Activated CD4-positive, alpha-beta T cell treated with anti-CD3 and anti-CD28 coated beads, Interleukin-2, amount 10 ng/mL, durations not matched to agents 24 days and 14 days (primary cell): ENCODE measurements at places on chromosomes 2 and 18.

GRCh38 chr2:4499316-4500030 is 796.1 kb downstream of the DCDC2C start:
- DNase-seq: no peak

- DNase-seq: no peak
Observed at GRCh38 chr2:68838641-68839040, 32.6 kb downstream of the BMP10 start.

GRCh38 chr2:66761826-66762225 is 326.9 kb downstream of the MEIS1 start:
- no peak for DNase-seq

GRCh38 chr2:136448432-136448831 is 316.9 kb upstream of the THSD7B start:
- DNase-seq: no peak

DNA sequence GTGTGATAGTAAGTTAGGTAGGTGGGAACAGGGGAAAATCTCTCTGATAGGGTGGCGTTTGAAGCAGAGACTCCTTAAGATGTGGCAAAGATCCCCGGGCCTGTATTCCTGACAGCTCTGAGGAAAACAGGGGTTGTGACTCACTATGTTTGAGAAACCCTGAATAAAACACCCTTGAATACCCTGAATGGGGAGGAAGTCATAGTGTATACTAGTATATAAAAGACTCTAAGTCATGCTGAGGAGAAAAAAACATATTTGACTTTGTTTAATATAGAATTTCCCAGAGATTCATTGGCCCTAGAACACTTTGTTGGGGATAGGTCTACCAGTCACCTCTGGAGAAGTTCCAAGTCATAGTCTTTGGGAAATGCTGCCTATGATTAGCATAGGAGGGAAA is 590.9 kb downstream of the IRS1 start:
- DNase-seq: no peak

DNA sequence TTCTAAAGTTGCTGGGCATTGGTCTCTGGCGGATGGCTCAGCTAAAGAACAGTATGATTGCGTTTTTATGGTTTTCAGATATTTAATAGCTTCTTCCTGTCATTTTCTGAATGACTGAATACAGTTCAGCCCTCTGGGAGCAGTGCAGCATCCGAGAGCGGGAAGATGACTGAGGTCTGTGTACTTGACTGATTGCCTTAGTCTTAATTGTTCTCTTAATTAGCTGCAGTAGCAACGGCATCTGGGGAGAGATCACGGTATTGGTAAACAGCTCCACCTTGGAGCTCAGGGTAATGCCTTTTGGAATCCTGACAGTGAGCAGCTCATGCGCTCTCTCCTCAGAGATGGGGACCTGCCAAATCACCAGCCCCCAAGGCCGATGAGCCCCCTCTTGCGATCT is 481.4 kb upstream of the SPRED2 start:
- no peak for DNase-seq

- DNase-seq: no peak
Observed at GRCh38 chr2:122794100-122794499, 1038.6 kb downstream of the TSN start.

- DNase-seq: no peak
Observed at GRCh38 chr2:171244466-171244969, 83.8 kb upstream of the TLK1 start.

GRCh38 chr2:223863491-223863890 is 26.1 kb upstream of the AP1S3 start:
- DNase-seq: no peak

DNA sequence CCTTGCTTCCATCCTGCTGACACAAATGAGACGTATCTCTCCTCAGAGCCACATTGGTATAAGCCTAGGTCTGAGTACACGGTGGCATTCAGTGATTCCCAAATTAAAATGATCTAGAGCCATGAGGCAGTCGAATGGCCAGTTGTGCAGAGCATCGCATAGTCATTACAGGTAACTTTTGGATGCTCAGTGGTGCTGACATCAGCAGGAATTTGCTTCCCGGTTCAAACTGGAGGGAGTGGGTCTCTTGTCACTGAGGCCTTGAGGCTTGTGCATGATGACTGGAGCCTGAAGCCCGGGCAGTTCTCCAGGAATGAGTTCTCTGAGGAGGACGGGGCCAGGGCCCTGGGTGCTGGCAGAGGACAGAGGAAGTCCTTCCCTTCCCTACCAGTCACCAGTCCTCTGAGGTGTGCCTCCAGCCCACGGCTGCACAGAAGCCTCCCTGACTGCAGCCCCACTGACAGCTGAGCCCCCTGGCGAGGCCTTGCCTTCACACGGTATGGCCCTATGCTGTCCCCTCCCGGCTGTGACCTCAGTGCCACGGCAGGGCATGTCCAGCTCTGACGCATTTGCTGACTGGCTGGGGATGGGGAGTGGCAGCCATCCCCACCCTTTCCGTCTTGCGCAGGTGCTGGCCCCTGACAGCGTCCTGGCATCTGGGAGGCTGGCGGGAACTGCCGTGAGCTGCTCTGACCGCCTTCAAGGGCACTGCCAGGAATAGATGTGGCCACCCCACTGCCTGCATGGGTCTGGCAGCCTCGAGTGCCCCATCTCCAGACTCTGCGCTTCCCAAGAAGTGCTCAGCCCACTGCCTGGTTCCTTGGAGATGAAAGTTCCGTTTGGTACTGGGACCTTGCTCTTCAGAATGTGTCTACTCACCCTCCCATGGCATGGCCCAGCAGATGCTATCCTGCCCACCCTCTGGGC is 117.4 kb downstream of the CELF4 start:
- DNase-seq: no peak

- no peak for DNase-seq
Observed at GRCh38 chr2:159270744-159271379, 15.6 kb downstream of the WDSUB1 start.

DNA sequence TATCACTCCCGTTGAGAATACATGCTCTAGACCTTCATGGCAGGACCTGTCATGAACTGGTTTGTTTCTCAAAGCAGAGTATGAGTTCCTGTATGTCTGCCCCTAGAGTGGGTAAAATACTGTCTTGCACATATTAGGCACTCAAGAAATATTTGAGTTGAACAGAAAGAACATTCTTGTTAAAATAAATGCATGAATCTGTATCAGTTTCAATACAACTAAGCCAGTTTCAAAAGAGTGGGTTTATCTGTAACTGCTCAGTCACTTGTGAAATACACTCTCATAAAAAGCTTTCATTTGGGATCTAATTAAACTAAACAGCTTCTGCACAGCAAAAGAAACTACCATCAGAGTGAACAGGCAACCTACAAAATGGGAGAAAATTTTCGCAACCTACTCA is 69.2 kb downstream of the RFTN2 start:
- DNase-seq: no peak

DNA sequence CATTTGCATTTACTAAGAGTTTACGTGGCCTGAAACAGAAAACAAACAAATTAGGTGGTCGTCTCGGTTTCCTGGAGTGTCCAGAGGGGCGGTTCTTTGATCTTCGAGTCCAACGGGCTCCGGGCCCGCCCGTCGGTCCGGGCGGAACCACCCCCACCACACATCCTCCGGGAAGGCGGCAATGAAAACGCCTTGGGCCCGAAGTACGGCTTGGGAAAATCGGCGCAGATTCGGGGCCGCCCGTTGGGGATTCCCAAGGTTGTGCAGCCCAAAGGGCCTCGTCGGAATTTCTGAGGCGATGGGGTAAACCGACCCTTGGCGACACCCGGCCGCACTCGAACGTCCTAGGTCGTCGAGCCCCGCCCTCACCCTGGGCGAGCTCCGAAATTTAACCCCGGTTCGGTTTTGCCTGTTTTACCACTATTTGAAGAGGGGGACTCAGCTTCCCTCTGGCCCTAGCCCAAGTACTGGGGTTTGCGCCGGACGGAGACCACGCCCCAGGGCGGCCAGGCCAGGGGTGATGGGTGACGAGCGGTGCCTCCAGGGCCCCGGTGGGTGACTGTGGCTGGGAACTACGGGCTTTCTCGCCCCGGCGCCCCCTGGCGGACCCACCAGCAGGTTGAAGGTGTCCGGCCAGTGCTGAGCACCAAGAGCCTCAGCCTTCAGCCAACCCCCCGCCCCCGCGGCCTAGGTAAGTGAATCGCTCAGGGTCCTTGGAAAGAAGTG is 1.9 kb upstream of the CFAP53 start:
- DNase-seq: peak; percentile 93

- DNase-seq: no peak
Observed at GRCh38 chr2:10220902-10221391, 81.8 kb upstream of the HPCAL1 start.

- DNase-seq: no peak
Observed at GRCh38 chr2:13543550-13543949, 826.8 kb downstream of the TRIB2 start.

GRCh38 chr2:68423966-68424650 is 43.0 kb downstream of the FBXO48 start:
- DNase-seq: peak; percentile 64

DNA sequence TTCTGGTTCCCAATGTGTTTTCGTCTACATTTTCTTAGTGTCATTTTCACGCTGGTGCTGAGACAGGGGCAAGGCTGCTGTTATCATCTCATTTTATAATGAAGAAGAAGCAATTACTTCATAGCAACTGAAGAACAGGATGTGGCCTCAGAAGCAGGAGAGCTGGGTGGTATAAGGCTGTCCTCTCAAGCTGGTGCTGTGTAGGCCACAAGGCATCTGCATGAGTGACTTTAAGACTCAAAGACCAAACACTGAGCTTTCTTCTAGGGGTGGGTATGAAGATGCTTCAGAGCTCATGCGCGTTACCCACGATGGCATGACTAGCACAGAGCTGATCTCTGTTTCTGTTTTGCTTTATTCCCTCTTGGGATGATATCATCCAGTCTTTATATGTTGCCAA is 7.3 kb downstream of the IL36G start:
- peak; percentile 83 for DNase-seq

DNA sequence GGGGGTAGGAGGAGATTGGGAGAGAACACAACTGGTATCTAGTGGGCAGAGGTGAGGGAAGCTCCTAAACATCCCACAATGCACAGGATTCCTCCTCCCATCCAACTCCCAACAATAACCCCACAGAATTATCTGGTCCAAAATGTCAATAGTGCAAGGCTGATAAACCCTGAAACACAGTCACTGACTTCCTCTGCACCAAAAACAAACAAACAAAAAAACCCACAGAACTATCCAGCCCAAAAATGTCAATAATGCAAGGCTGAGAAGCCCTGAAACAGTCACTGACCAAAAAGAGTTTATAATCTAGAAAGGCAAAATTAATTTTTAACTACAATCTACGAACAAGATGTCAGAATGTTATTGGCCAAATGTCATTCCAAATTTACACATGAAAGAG is 9.8 kb downstream of the TMX3 start:
- no peak for DNase-seq

DNA sequence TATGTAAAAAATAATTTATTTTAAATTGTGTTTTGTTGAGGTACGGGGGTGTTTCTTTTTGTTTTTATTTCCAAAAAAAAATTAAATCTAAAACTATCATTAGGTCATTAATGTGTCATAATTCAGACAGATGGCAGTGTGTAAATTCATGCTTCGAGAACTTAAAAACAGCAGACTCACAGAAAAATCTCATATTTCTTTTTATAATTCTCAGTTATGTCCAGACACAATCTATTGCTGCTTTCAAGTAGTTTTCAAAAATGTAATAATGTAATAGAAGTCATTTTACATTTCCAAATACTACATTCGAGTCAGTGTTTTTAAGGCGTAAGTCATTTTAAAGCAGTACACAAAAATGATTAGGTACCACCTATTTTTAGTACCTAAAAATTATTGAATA is 14.3 kb downstream of the IKZF2 start:
- DNase-seq: no peak

GRCh38 chr2:144541396-144541795 is 21.5 kb upstream of the ZEB2 start:
- DNase-seq: no peak

DNA sequence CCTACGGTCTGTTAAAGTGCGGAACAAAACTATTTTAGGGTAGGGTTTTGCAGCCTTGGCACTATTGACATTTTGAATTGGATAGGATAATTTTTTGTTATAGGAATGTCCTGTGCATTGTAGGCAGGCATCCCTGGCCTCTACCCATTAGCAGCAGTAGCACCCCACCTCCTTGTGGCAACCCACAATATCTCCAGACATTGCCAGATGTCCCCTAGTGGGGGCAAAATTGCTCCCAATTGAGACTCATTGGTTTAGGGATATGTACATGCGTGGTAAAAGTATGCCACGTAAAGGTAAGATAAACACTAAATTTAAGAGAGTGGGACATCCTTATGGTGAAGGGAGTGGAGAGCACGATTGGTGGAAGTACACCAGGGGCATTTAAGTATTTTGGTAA is 4.6 kb downstream of the MIB1 start:
- no peak for DNase-seq

GRCh38 chr2:145692971-145693478 is 1173.1 kb upstream of the ZEB2 start:
- DNase-seq: no peak

- no peak for DNase-seq
Observed at GRCh38 chr18:74625157-74625556, 27.5 kb downstream of the ZNF407 start.

DNA sequence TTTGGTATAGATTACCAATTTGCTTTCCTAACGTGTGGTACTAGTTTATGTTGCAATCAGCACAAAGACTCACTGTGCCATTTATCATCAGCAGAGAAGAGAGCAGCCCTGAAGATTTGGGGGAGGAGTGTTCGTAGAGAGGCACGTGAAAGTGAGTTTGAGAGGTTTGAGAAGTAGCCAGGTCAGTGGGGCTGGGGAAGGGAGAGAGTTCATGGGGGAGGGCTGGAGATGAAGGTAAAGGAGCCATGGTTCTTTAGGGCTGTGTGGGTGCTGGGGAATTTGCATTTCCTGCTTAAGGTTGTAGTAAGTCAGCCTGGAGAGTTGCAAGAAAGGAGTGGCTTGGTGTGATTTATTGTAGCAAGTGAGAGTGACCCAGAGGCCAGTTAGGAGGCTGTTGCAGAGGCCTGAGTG is 172.1 kb downstream of the NEDD4L start:
- no peak for DNase-seq

DNA sequence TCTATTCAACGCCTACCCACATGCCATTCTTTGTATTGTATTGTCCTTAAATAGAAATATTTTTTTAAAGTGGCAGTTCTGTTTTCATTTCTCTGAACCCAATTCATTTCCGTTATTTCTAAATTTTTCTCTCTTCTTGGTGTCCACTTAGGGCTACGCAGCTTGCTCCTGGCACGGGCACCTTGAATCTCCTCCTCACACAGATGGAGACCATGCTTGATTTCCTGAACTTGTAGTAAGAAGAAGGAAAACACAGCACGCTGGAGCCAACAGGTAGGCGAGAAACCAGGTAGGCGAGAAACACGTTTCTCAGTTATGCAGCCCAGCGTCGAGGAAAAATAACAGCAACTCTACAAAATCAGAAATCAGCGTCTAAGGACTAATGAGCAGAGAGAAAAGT is 428.9 kb downstream of the STK39 start:
- no peak for DNase-seq

GRCh38 chr2:3646446-3646845 is 11.6 kb upstream of the ALLC start:
- DNase-seq: no peak

GRCh38 chr18:60122339-60122738 is 222.5 kb downstream of the PMAIP1 start:
- DNase-seq: no peak

DNA sequence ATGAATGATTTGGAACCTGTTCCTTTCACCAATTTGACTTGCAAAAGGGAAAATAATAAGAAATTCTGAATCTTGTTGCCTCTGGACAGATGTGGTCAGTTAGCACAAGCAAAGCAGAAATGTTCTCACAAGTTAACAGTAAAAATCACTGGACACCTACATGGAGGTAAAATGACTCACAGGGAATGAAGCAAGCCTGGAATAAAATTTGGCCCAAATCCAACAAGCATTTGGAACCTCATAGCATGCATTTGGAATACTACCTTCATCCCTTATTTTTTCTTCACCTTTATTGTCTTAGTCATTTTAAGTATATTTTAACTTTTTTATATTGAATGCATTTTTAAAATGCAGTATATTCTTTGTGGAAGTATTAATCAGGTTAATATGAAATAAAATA is 602.9 kb downstream of the ARHGAP15 start:
- DNase-seq: no peak
